AG09309 (cell line): ENCODE measurements at places on chromosomes 12 and 14.

DNA sequence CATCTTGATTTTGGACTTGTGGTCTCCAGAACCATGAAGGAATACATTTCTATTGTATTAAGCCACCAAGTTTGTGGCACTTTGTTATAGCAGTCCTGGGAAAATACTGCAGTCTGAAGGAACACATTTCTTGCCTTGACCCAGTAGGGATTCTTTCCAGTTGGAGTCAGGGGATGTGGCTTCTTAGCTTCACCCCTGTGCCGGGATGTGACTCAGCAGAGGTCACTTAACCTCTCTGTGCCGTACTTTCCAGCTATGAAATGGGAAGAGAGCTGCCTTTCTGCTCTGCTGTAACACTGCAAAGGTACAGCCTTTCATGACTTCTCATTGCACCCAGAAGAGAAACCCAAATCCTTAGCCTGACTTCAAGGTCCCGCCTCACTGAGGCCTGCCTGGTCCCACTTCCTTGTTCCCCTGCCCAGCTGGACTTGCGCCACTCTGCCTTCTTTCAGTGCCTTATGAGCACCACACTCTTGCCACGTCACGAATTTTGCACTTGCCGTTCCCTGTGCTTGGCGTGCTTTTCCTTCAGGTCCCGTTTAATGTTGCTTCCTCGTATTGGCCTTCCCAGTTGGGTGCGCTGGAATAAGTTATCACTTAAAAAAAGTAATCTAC lies 24.2 kb downstream of the CHST11 start:
- no peak for DNase-seq

GRCh38 chr14:56774503-56774902 lies 35.8 kb downstream of the OTX2 start:
- no peak for DNase-seq

DNA sequence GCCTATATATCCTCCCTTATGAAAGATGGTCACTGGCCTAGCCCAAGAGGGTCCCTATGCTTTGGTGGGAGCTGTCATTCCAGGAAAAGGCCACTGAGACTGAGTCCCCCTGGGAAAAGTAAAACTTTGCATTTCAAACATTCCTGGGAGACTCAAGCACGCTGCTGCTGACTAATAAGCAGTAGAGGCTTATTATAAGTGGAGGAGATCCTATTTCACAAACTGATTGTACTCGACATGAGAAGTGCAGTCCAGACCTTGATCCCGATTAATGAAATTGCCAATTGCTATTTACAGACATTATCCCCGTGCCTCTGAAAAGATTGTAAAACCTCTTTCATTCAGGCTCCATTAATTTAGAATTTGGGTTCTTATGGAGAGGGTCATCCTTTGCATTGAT lies 96.6 kb downstream of the EMP1 start:
- DNase-seq, result no peak

GRCh38 chr14:33978892-33979612 lies 28.2 kb upstream of the EGLN3 start:
- no peak for DNase-seq

DNA sequence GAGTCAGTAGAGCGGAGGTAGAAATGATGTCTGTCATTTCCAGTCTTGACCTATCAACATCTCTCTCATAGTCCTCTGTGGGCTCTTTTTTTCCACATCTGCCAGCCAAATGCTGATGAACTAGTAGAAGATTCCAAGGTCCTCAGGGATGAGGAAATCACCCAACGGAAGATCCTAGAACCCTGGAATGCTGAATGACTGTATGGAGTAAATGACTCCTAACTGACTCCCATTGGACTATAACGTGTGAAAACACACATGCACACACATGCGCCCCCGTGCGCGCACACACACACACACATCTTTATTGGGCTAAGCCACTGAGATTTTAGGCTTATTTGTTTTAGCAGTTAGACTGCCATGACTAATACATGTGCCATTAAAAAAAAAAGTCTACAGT lies 159.2 kb downstream of the MYRFL start:
- no peak for DNase-seq

DNA sequence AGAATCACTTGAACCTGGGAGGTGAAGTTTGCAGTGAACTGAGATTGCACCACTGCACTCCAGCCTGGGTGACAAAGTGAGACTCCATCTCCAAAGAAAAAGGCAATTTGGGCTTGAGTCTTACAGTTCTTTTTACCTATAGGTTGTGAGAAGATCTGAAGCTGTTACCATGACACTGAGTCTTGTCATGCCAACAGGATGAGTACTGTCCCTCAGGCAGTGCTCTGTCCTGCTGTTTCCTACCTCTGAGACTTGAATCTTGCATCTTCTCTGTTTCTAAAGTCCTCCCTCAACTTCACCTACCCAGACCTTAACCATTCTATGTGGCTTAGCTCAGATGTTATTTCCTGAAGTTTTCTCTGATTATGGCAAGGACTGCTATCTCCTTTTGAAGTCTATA lies 400.8 kb upstream of the PRICKLE1 start:
- DNase-seq, result no peak

DNA sequence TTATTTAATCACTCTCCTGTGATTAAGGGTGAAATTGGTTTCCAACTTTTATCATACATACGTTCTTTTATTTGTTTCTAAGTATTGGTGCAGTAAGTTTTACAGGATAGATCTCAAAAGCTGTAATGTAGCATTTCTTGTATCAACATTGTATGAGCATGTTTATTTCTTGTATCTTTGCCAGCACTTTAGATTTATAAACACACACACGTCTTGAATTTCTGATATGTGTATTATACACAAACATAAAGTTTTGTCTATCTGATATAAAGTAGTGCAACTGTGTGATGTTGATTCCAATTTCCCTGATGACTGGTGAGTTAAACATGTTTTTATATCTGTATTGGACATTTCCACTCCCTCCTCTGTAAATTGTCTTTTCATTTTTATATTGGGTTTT lies 134.7 kb downstream of the NOVA1 start:
- no peak for DNase-seq

DNA sequence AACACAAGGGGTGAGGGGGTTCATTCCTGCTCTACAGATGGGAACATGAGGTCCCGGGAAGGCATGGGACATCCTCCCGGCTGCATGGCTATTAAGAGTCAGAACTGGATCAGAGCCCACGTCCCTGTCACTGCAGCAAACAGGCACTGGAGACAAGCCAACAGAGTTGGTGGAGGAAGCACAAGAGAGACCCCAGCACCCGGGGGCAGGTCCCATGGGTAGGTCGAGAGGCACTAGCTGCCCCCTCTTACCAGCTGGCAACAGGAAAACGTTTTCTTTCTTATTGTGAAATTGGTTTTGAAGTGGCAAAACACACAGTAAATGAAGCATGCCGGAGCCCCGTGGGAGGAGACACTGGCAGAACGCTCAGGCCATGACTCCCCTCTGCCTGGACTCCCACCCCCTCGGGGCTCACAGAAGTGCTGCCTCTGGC lies 43.6 kb downstream of the SYNE3 start:
- no peak for DNase-seq

DNA sequence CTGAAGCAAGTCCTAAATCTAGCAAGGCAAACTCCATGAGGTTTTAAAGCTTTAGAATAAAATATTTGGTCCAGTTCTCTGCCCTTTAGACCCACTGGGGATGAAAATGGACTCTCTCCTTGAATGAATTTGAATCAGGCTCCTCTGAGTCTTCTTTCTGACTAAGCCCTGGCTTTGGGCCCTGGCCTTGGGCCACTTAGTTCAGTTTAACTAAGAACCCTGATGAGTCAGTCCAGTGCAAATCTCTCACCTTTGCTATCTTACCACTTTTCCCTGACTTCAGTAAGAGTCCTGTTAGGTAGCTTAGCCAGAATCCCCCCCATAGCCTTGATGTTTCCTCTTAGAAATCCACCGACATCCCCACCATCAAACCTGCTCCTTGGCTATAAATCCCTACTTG lies 427.5 kb downstream of the SNAPC1 start:
- no peak for DNase-seq

DNA sequence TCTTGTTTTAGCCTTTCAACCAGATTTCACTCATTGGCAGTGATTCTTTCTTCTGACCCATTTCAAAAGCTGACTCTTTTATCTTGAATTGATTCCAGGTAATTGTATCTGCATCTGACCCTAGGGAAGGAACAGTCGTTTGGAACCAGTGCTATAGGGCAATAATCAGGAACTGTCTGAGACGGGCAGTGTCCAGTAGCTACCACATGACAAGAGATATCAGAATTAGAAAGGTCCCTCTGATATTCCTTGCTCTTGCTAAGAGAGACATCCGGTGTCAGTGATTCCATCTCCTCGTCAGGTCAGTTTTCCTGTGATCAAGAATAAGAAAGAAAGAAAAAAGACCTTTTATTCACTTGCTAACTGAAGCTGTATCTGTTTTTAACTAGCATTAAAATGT lies 47.8 kb upstream of the PDE3A start:
- no peak for DNase-seq

- DNase-seq, result no peak
Observed at GRCh38 chr12:108301346-108301745, 37.8 kb downstream of the CMKLR1 start.

GRCh38 chr14:49114161-49114893 lies 471.9 kb downstream of the RPS29 start:
- no peak for DNase-seq
